Calu3 (cell line): ENCODE measurements at places on chromosomes 4 and X.

- H3K36me3 ChIP-seq = peaks cover 20% of the 10 kb centered on the region
- H3K27ac ChIP-seq = no peak overlapping the region
- H3K4me1 ChIP-seq = no peaks in the 10 kb centered on the region
- DNase-seq = no peak
Measured at GRCh38 chrX:153349952-153350351, 16.0 kb downstream of the ZNF275 start.

GRCh38 chrX:100647095-100647494 is 3.1 kb downstream of the SRPX2 start:
- H3K27ac ChIP-seq = no peak overlapping the region
- no peak overlapping the region for H3K4me3 ChIP-seq
- no peak for DNase-seq
- peaks cover 68% of the 10 kb centered on the region for H3K4me1 ChIP-seq
- peaks cover 32% of the 10 kb centered on the region for H3K36me3 ChIP-seq

GRCh38 chr4:175560604-175561003 is 251.5 kb downstream of the GPM6A start:
- H3K4me3 ChIP-seq = no peak overlapping the region
- no peaks in the 10 kb centered on the region for H3K27me3 ChIP-seq
- no peaks in the 10 kb centered on the region for H3K36me3 ChIP-seq
- peaks cover 16% of the 10 kb centered on the region for H3K4me1 ChIP-seq
- no peak for DNase-seq
- H3K27ac ChIP-seq = no peak overlapping the region

- H3K4me3 ChIP-seq = no peak overlapping the region
- no peaks in the 10 kb centered on the region for H3K36me3 ChIP-seq
- peaks cover 16% of the 10 kb centered on the region for H3K4me1 ChIP-seq
- H3K27me3 ChIP-seq = no peaks in the 10 kb centered on the region
- no peak for DNase-seq
Measured at GRCh38 chr4:168796362-168797106, 213.5 kb downstream of the CBR4 start.

- H3K27me3 ChIP-seq = no peaks in the 10 kb centered on the region
- H3K36me3 ChIP-seq = no peaks in the 10 kb centered on the region
- no peak overlapping the region for H3K27ac ChIP-seq
- DNase-seq = peak; percentile 72
- no peaks in the 10 kb centered on the region for H3K4me1 ChIP-seq
Measured at GRCh38 chr4:81052119-81053068, 21.9 kb downstream of the BMP3 start.
